CD4-positive, alpha-beta T cell (primary cell): ENCODE measurements at places on chromosomes 2 and 18.
A peak's percentile ranks its signal among the peaks of the same experiment; 100 is the strongest.

DNA sequence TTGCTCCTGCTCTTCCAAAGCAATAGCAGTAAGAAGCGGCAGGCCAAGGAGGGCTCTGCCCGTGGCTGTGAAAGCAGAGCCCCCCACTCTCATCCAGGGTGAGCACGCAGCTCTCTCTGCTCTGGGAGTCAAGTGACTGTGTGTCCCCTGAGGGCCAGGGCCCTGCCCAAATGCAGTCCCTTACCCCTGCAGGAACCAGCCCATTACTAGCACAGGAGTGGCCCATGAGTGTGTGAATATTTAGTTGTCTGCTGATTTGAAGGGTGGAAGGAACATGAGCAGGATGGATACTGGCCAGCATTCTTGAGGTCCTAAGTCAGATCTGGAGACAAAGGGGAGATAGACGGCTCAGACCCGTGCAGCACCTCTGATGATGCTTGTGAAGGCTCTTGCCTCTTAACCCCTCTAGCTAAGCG lies 69.7 kb upstream of the FOSL2 start:
- no peak for DNase-seq

DNA sequence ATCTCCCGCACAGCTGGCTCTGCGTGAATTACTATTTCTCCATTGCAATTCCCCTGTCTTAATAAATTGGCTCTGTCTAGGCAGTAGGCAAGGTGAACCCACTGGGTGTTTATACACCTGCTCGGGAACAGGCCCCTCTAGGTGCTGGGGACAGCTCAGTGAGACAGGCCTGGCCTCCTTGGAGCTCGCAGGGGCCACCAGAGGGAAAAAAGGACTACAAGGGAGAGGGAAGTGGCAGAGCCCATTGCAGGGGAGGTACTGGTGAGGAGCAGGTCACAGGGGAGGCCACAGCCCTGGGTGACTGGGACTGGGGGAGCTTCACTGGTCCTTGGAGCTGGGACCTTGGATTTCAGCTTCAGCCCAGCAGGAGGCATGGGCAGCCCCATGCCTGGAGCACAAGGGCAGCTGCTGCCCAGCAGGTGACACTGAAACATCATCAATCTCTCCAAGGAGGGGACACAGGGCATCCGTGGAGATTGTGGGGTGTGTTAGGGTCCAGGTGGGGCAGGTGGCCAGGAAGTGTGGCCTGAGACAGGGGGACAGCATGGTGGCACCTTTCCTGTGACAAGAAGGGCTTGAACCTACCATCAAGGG lies 31.2 kb downstream of the NGEF start:
- no peak for DNase-seq

DNA sequence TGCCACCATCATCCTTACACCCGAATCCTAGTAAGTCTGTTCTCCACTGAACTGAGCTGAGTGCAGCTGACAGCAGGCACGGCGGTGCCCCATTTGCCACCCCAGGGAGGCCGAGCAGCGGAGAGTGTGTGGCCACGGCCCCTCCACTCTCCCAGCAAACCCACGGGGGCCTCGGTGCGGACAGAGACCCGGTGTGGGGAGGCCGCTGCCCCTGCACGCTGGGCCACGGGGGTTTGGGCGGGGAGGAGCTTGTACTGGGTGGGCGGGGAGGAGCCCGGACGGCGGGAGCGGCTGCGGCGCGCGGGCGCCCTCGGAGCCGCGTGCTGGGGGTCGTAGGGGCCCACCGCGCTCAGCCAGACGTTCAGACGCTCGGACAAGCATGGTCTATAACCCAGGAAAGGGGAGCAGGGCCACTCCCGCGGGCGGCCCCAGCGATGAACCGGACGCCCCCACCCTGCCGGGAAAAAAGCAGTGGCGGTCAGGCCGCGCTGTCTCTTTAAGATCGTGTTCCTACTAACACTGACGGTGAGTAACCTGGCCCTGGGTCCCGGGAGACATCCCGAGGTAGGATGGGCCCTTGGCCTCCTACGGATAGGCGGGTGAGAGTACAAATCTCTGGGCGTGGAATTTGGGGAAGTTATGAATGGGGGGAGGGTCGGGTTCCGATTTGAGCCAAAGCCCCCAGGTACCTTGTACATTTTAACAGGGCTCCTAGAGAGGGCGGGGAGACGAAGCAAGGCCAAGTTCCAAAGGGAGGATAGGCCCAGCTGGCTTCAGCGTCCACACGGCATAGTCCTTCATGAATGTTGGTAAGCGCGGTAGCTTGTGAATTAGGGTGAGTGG lies at the start of gene ITPRIPL1:
Gene ITPRIPL1, plus strand, starts transcription at position 277 of the 843 bp plus-strand sequence. Its CDS starts 523 bp downstream, at position 800.
- DNase-seq: peak; percentile 50

DNA sequence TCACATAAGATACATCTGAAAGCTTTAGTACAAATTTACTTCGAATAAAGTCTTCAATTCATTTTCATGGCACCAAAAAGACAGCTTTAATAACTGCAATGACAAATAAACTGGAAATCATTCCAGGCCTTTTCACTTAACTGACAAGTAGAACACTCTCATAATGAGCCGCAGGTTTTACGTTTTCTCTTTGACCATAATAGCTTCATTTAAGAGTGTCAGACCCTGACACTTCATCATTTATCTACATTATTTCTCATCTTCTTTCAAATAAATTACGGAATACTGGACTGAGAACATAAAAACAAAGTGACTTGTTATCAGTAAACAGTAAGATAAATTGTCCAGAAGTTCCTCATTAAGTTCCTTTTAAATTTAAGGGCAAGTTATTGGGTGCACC lies 1252.9 kb upstream of the ACVR2A start:
- no peak for DNase-seq

- DNase-seq: no peak
Observed at GRCh38 chr2:192016265-192016664, 169.4 kb upstream of the CAVIN2 start.

GRCh38 chr2:221943076-221943810 lies 355.6 kb downstream of the PAX3 start:
- DNase-seq: no peak

DNA sequence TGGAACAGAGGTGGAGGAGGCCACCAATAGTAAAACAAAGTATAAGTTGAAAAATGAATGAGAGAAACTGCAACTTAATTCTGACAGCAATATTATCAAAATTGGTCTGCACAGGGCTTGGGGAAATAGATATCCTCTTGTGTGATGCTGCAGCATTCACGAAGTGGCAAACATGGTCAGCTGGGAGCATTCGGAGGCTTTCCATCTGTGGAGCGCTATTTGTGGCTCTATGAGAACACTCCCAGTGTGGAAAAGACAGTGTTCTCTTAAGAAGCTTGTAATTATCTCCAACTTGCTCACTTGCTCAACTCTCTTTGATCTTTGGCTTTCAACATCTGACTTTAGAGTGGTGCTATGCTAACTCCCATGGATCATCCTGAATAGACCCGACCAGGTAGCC lies 3.1 kb upstream of the FLACC1 start:
- DNase-seq: no peak

DNA sequence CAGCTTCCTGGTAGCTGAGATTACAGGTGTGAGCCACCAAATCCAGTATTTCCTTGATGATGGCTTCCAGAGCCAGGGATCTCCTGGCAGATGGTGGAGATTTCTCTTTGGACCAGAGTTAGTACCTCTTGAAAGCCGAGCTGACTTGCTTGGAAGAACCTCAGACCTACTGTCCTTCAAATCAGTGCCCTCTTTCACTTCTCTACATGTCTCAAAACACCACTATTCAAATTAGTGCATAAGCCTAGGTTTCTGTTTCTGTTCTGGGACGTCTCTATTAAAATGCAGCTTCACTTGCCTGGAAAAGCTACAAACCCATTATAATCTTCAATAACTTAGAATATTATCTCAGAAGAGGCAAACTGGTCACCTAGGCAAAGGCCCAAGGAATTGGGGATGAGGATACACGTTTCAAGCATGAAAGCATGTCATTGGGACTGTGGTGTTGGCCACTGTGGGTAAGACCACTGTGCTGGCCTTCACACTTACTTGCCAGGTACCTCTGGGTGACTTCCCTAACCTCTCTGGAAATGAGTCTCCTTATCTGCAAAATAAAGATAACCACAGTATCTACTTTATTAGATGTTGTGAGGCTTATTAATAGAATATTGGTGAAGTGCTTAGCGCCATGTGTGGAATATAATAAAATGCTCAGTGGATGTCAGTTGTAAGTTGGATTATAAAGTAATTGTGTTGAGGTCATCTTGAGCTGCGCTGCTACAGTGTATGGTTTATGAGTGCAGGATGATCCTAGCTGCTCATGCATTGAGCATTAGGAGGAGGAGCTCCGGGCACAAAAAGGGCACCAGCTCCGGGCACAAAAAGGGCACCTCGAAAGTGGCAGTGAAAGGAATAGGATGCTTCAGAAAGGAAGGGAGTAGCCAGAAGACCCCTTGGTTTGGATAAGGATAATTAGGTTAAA lies 84.5 kb downstream of the DOCK10 start:
- DNase-seq: no peak

- DNase-seq: no peak
Observed at GRCh38 chr2:229566370-229566769, 148.0 kb downstream of the DNER start.
